Smooth muscle cell of bladder (primary cell): ENCODE measurements at places on chromosomes 13 and 19. TPM values are rescaled to one million over a fixed set of nuclear protein-coding genes. Genes with fewer than 3 reads are reported as not detected.

The FUT2 gene
- not detected in 2 replicates for total RNA-seq

The KLK5 gene
- not detected in 2 replicates for total RNA-seq

The ZNF57 gene
- total RNA-seq, result 3.5 and 3.6 TPM in 2 replicates

The LILRB5 gene
- total RNA-seq, result not detected in 2 replicates

The B3GNT3 gene
- not detected in 2 replicates for total RNA-seq

The C19orf67 gene
- not detected in 2 replicates for total RNA-seq

The MISP gene
- 0.18 and 0.28 TPM in 2 replicates for total RNA-seq

The FFAR3 gene
- total RNA-seq, result 0.09 and 0.14 TPM in 2 replicates

The ZNF836 gene
- total RNA-seq, result 6.5 and 7.5 TPM in 2 replicates

The SYDE1 gene
- total RNA-seq, result 12.2 and 19.0 TPM in 2 replicates
